ENCODE measurements at places on chromosomes 6 and 20.

DNA sequence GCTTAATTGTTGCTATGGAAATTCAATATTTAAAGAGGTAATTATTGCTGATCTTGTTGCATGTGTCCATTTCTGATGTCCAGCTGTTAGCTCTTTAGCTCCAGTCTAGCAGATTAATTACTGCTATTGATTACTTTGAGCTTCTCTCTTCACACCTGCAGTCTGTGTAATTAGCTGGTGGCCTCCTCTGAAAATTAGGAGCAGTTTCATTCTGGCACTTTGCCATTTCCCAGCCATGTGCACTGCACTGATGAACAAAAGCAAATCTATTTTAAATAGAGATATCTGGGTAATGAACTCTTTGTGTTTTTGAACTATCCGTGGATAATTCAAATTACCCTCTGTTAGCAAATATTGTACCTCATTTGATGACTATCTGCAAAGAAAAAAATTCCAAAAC, 275.9 kb downstream of the RNF144B start:
- no peak for DNase-seq

DNA sequence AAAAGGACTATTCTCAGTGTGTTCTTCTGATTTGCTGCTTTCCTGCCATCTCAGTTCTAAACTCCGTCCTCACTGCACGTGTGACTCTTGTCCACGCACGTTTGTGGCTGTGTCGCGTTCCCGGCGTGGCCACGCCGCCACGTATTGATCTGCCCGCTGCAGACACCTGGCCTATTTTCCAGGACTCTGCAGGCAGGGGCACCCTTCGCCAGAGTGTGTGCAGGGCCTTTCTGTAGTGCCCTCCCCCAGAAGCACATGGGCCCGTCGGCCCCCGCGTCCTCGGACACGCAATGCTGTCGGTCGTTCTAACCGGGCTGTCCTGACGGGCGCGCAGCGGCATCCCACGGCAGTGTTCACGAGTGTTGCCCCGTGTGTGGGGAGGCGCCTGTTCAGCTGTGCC, 87.6 kb downstream of the YTHDF1 start:
- no peak for DNase-seq

- DNase-seq = no peak
These were observed 400.0 kb upstream of the HTR1E start for GRCh38 chr6:86537292-86537861.

DNA sequence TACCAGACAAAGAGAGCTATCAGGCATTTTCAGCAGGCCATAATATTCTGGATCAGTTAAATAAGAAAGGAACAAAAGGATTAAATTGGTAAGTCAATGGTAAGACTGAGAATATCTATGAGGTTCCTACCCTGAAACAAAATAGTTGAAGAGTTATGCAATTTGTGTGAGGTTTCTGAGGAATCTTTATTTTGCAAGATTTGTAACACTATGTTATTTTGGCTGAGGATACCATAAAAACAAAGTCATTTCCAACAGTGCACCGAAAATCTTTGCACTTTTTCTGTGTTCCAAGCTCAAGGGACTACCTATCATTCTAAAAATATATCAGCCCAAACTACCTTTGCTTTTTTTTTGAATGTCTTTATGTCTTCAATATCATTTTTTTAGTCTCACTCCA, 383.3 kb upstream of the CITED2 start:
- no peak for DNase-seq

DNA sequence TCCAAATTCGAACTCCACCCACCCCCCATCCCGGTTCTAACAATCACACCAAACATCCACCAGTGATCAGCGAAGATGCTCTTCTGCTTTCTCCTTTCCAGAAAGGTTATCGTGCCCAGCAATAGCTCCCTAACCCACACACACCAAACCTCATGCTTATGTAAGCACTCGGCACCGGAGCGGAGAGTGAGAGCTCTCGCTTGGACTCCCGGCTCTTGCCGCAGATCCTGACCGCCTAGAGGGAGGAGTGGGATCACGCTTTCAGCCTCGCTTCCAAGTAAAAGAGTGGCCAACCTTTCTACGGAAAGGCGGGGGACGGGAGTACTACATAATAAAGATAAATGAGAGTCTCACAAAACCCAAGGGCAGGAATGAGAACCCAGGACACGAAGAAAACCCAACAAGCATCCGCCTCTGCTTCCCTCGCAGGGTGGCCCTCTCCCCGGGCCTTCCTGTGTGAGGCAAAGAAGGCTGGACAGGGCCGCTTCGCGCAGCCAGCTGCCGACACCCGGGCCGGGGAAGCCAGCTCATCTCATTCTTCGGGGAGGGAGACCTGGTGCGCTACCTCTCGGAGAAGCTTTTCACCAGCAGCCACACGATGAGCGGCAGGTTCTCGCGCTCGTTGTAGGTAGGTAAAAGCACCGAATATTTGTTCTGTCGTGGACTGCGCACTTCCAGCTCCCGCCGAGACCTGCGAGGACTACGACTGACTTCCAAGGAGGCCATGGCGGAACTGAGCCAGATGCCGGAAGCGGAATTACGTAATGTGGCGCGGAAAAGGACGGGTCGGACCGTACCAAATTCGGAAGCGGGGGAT, at the start of gene DPM1:
DPM1 (minus strand) TSS at position 735 of the 817 bp plus-strand sequence; CDS start at position 726, 9 bp downstream.
- DNase-seq = peak; percentile 85

- DNase-seq = no peak
These were observed 527 bp downstream of the TOMM34 start for GRCh38 chr20:44959638-44960102.

DNA sequence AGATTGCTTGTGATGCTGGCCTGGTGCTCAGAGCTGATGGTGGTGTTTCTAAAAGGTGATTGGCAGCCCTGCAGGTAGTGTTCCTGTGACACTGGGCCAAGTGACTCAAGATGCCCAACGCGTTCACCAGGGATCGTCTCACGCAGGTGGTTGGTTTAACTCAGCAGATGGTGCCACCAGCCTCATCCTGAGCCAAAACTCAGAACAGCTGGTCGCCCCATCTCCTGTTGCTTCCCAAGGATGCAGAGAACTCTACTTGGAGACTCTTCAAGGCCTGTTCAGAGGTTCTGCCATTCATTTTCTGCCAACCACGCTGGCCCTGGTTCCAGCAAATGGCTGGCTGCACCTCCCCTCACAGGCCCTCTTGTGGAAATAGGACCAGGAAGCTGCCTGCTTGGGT, 394.4 kb downstream of the CDH26 start:
- no peak for DNase-seq

- no peak for DNase-seq
These were observed 49.5 kb downstream of the CEBPB start for GRCh38 chr20:50240092-50240491.

DNA sequence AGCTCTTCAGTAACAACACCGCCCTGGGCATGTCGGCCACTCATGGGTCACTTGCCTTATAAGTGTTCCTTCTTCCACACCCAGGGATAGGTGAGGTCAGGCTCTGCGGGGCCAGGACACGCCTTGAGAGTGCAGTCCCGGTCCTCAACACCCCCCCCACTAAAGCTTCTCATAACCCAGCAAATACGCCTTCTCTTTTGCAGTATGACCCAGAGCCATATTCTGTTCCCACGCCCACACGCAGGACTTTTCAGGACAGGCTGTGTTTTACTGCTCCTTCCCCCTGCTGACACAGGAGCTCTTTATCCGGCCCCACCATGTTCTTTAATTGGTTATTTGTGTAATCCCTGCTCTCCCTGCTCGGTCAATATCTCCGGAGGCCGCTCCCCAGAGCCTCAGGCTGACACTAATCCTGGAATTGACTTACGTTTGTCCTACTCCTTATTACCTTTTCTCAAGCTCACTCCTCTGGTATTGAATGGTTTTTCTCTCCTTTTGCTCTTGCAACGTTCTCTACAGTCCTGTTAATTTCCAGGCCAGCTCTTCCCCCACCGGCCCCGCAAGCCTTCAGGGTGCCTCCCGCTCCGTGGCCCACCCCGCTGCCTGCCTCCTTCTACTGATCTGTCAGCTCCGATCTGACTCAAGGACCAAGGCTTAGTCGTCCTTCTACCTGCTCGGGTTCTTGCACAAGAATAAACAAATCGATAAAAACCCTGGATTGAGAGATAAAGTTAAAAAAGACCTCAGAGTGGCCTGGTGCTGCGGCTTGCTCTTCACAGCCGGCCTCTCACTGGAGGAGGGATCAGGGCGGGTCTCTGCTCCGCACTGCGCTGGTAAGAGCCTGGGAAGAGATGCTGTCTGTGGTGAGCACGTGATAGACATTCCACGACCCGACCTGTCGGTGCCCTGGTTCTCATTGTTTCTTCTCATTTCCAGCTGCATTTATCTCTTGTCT, 357.5 kb downstream of the ZFAND3 start:
- no peak for DNase-seq

DNA sequence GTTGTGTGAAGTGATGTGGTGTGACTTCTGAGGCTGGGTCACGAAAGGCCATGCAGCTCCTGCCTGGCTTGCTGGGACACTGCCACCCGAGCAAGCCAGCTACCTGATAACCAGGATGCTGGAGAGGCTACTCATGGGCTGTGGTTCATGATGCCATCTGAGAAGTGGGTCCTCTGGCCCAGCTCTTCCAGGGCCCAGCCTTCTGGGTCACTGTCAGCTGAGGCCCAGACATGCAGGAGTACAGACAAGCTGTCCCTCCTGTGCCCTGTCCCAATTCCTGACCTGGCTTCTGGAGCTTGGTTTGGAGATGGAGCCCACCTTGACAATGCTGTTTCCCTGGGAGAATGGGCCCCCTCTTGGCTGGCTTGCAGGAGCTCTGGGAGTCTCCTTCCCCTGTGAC, 87.0 kb downstream of the DHX35 start:
- DNase-seq = no peak

- no peak for DNase-seq
These were observed 32.4 kb downstream of the OR2B2 start for GRCh38 chr6:27879837-27880236.

DNA sequence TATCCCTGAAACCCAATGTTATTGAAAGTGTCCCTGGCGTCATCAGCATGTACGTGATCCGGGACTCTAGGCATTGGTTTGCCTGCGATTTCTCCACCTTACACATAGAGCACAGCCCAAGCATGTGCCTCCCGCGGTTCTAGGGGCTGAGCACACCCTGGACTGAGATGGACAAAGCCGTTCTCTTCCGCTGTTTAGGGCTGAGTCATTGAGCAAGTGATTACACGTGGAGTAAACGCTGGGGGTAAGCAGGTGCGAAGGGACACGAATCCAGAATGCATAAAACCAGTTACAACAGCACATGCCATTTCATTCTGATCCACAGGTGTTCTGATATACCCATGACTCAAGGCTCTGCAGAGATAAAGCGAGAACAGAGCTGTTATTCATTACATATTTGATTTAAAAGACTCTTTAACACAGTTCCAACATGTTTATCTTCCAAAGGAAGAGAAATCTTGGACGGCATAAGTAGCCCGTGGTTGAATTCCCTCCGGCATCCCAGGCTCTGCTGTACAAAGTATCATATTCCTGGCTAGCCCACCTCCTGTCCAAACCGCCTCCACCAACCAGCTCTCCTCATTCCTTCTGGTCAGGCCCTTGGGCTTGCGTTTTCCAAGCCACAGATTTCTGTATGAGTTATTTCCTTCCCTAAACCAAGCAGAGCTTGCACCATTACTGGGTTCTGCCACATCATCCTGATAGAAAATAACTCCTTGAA, 36.1 kb upstream of the THBS2 start:
- no peak for DNase-seq

DNA sequence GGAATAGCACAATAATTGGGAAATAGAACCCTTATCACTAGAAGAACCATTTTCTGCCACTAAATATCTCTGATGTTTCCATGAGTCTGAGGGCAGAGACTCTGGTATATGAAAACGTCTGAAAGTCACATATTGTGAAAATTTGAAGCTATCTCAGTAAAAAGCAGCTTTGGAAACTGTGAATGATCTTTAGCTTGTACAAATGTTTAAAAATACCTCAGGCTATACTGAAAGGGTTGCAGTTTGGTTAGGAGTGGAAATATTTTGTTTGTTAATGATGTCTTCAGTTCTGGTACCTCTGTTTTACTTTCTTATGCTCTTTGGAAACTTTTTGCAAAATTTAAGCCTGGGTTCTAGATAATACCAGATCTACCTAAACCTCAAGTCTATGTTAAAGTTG, 135.0 kb downstream of the SLC16A10 start:
- no peak for DNase-seq

DNA sequence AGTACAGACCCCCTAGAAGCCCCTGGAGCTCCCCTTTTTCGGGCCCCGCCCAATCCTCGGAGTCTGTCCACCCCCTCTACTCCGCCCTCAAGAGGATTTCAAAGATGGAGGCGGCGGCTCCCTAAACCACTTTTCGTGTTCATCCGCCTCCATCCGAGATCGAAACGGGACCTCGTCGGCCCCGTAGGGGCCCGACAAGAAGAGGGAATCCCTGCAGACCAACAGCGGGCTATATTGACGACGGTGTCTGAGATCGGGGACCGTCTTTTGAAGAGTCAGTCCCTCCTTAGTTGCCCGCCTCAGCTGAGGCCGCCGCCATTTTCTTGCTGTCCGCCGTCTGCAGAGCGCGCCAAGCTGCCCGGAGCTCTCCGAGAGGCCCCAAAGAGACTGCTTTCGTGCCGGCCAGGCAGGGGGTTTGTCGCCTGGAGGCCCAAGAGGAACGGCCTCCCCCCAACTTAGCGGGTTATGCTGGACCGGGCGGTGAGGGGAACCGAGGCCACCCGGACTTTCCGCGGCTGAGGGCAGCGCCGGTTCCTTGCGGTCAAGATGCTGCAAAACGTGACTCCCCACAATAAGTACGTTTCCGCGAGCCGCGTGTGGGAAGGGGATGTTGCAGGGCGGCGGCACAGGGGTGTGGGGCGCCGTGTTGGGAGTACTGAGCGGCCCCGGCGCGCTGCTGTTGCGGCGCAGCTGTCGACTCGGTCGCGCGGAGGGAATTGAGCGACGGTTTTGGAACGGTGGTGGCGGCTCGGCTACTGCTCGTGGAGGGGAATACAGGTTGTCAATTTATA, 4.2 kb downstream of the BRD2 start:
- no peak for DNase-seq

DNA sequence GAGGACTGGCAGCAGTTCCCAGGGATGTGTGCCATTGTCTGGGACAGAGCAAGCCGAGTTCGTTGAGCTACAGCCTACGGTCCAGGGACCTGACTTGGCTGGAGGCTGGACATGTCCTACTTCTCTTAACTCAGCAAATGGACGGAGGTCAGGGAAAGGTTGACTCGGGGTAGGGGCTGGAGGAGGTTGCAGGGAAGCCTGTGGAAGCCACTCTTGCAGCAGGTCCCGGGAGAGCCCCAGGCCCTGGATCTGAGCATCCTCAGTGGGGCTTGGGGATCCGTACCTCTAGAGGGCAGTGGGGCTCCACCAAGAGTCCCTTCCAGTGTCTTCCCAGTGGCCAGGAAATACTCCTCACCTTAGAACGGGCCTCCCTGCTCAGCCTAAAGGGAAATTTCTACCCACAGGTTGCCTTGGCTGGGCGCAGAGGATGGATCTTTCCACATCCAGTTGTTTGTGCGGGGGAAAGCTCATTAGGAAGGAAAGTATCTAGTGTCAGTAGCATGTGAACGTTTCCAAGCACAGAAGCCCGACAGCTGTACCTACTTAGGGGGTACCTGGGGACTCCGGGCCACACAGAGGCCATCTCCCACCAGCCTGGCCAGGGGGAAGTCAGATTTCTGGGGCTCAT, 170.2 kb downstream of the NFATC2 start:
- no peak for DNase-seq

- DNase-seq = no peak
These were observed 563.3 kb upstream of the MAP3K7 start for GRCh38 chr6:91149956-91150705.

Measured in GF-D8 (cell line).